Glutamatergic neuron (in vitro differentiated cells): ENCODE measurements at places on chromosomes 7 and 10. TPM values are rescaled to one million over a fixed set of nuclear protein-coding genes. Genes with fewer than 3 reads are reported as not detected.

Gene IGFBP1
- not detected for total RNA-seq

Gene SPDYE8
- total RNA-seq = not detected

Gene CTAGE15
- total RNA-seq = not detected

Gene GRK5
- 77.6 TPM for total RNA-seq

Gene CFTR
- not detected for total RNA-seq

Gene COL1A2
- 6.8 TPM for total RNA-seq

Gene THSD7A
- 211 TPM for total RNA-seq

Gene HPS6
- 22.1 TPM for total RNA-seq

Gene PNLIPRP3
- not detected for total RNA-seq

Gene TDRD1
- total RNA-seq = not detected

Gene NXPH1
- total RNA-seq = 3.8 TPM

Gene RASA4B
- total RNA-seq = 40.1 TPM

Gene UTF1
- 0.61 TPM for total RNA-seq

Gene ADCY1
- total RNA-seq = 51.9 TPM

Gene MGAM2
- total RNA-seq = not detected

Gene SLC26A5
- not detected for total RNA-seq

Gene CLCN1
- 0.56 TPM for total RNA-seq

Gene SLC13A1
- not detected for total RNA-seq

Gene PCDH15
- total RNA-seq = 0.64 TPM

Gene ZNF37A
- total RNA-seq = 21.1 TPM

Gene PLEKHS1
- not detected for total RNA-seq

Gene CXCL12
- total RNA-seq = 2.2 TPM

Gene ARHGAP19
- total RNA-seq = 9.8 TPM

Gene PRSS1
- total RNA-seq = not detected

Gene FKBP6
- not detected for total RNA-seq

Gene TWNK
- total RNA-seq = 10.1 TPM

Gene LOXL4
- 6.1 TPM for total RNA-seq
